ENCODE measurements at places on chromosomes 16 and 17.

DNA sequence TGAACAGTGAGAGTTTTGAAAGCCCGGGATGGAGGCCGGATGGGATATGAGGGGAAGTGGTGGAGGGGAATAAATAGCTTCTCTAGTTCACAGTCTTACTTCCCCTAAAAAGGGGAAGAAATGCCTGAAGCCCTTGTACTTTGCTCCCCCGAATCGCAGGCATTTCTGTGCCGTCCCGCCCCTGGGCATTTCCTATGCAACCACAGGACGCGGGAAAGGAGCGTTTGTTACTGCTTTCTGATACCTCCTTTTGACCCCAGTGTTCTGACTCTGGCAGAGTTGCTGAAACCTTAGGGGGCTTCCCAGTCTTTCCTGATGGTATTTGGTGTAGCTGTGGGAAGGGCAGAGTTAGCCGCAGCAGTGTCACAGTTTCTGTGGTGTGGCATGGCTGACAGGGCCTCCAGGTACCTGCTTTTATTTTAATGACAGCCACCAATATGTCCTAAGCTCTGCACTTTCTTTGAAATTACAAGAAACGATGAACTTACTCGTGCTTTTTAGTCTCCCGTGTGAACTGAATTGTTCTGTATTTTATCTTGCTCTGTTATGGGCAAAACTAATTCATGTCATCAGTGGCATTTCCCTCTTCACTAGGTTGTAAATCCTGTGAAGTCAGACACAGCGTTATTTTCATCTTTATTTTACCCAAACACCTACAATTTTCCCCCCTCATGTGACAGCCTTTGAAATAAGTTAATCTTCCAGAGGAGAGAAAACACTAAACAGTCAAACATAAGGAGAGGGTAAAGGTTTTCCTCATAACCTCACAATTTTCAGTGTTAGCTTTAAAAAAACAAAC, 27.1 kb downstream of the USP10 start:
- DNase-seq = peak; percentile 89

- peak; percentile 99 for DNase-seq
Observed at GRCh38 chr17:27244491-27245223, 49.3 kb upstream of the WSB1 start.

DNA sequence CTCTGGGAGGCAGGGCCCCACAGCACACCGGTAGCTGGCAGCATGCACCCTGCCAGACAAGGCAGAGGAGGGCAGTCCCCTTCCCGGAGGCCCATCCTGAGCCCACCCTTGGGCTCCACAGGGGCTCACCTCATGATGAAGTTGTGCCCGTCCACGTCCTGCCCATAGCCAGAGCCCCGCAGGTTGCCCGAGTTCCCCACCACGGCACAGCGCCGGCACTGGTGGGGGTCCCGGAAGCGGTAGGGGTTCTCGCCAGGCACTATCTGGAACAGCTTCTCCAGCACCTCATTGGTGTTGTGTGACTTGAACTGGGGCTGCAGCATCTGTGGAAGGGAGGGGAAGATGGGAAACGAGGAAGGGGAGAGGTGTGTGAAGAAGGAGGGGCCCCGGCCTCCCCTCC, 44.0 kb downstream of the ST3GAL2 start:
- no peak for DNase-seq

DNA sequence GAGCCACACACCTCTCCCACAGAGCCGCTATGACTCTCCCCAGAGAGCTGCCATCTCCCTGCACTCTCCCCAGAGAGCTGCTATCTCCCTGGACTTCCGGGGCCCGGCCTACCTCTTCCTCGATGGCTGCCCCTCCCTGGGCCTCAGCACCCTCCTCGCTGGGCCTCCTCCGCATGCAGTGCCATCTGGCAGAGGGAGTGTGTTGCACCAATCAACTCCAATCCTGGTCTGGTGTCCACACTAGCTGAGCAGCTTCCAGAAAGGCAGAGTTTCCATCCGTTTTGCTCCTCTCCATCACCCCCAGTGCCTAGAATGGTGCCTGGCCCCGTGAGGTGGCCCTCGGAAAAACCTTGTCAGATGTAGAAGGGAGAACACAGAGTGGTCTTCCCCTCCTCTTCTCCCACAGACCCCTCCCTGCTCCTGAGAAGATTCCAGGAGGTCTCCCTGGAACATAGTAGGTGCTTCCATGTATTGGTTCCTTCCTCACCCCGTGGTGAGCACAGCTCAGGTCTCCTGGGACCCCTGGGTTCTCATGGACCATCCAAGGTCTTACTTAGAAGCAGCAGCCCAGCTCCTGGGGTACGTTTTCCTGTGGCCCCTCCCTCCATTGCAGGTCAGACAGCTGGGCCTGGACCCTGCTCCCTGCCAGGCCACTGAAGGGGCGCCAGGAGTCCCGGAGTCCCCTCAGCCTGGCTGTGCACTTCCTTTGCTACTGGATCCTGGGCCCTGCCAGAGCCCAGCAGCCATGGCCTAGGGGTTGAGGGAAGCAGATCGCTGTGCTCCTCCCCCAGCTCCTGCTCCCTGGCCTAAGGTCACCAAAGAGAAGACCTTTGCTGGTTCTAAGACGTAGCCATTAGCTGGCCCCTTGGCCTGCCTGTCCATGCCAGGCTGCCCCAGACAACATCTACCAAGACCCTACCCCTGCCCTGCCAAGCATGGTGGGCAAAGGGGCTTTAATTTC, 233.8 kb upstream of the GSE1 start:
- DNase-seq = peak; percentile 97

GRCh38 chr16:50810241-50810965, 68.5 kb downstream of the CYLD start:
- DNase-seq = no peak

GRCh38 chr16:7227229-7227721, 105.4 kb upstream of the RBFOX1 start:
- DNase-seq = no peak

- no peak for DNase-seq
Observed at GRCh38 chr16:2585651-2586081, 47.8 kb downstream of the PDPK1 start.

GRCh38 chr17:28726627-28727491, 826 bp upstream of the TLCD1 start:
- peak; percentile 97 for DNase-seq

GRCh38 chr17:48095611-48096010, 5.7 kb downstream of the CBX1 start:
- no peak for DNase-seq

DNA sequence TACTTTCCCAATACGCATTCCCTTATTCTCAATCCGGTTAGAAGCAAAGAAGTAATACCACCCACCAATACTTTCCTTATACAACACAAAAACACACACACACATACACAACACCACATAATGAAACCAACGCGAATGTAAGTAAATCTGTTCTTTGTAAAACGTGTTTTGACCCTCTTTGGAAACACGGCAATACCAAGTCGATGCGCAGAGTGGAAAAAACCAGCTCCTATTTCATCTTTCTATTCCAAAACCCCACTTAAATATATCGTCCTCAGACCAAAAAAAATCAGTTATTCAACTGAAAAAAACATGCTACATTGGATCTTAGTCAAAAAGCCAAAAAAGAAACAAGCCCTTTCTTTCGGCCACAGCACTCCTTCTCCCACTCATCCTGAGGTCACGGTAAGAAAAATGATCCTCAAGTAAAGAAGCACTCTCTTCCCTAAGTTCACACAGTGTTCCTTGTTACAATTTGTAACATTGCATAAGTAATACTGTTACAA, 31.0 kb upstream of the ARL4D start:
- peak; percentile 89 for DNase-seq

GRCh38 chr17:50447870-50448595, 20.6 kb downstream of the CHAD start:
- DNase-seq = no peak

DNA sequence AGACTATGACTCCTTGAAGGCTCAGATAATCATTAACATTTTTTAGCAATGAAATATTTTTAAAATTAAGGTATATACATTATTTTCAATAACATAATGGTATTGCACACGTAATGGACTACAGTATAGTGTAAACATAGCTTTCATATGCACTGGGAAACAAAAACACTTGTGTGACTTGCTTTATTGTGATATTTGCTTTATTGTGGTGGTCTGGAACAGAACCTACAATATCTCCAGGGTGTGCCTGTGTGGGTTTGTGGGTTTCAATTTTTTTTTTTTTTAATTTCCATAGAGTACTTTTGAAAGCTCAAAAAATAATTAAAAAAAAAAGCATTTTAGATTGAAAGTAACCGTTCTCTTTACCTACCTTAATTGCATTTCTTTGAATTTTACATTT, 25.3 kb downstream of the CYLD start:
- DNase-seq = no peak

GRCh38 chr17:50458701-50459676, 9.7 kb downstream of the CHAD start:
- peak; percentile 91 for DNase-seq

- DNase-seq = peak; percentile 69
Observed at GRCh38 chr17:39782980-39783379, 45.2 kb downstream of the GRB7 start.

GRCh38 chr16:2520784-2521531, 787 bp downstream of the AMDHD2 start:
- peak; percentile 64 for DNase-seq

- peak; percentile 71 for DNase-seq
Observed at GRCh38 chr17:55717898-55718735, 4.5 kb downstream of the TMEM100 start.
